Stimulated activated CD8-positive, alpha-beta memory T cell treated with anti-CD3 and anti-CD28 coated beads, Interleukin-7, amount 100 ng/mL, for 1 hour (primary cell): ENCODE measurements at places on chromosomes 6 and 20.

GRCh38 chr20:528923-529604 is 14.5 kb downstream of the CSNK2A1 start:
- DNase-seq: no peak

GRCh38 chr20:47055699-47056369 is 161.2 kb downstream of the EYA2 start:
- no peak for DNase-seq

DNA sequence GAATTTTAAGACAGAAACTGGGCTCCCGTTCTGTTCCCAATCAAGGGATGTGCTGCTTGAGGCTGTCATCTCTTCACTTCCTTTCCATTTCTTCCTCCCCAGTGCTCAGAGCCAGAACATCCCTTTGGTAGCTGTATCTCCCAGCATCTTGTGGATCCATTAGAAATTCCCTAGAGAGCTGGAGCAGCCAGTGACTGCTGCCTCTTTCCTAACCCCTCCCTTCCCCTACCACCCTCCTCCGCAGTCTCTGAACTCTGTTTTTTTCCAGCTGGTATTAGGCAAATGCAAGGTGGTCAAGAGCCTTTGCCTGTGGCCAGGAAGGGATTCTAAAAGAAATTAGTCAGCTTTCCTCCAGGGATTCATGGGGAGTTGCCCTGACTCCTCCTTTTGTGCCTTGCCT is 208.0 kb downstream of the EYA2 start:
- no peak for DNase-seq

DNA sequence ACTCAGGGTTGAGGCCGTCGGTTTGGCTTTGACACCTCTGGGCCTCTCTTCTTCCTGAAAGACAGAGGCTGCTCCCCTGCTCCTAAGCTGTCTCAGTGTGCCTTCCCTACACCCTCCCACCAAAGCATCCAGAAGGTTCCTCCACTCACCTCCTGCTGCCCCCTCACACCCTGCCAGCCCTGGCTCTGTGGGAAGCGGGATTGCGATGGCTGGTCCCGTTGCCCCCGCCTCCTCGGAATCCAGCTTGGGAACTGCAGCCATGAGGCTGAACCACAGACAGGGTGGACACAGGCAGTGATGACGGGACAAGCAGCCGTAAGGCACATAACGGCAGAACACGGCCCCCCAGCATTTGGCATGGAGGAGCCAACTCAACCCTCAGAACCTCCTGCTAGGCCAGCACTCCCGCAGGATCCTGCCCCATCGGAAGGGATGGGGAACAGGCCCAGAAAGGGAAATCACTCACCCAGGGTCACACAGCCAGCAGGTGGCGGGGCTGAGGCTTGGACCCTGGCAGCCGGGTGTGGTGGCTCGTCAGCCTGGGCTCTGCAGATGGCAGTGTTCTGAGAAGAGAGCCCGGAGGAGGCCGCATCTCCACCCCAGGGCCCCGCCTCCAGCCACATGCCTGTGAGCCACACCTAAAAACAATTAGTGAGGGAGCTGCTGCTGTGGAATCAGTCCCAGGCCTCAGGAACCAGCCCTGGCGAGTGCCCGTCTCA is 139.6 kb downstream of the PHACTR3 start:
- DNase-seq: no peak

- no peak for DNase-seq
Observed at GRCh38 chr6:108739496-108740330, 108.5 kb upstream of the ARMC2 start.

DNA sequence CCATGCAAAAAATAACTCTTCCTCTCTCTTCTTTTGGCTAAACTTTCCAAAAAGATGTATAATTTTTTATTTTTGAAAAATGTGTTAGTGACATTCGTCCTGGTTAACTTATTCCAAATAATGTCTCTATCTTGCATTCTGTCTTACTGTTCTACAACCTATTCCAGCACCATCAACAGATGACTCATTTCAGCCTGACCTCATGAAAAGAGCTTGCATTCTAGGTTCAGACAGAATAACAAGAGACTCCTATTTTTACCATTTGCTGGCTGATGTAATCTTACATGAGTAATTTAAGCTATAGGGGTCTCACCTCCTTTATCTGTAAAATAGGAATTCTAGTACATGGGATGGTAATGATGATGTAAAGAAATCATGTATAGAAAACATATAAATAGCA is 109.0 kb downstream of the FUT9 start:
- no peak for DNase-seq

DNA sequence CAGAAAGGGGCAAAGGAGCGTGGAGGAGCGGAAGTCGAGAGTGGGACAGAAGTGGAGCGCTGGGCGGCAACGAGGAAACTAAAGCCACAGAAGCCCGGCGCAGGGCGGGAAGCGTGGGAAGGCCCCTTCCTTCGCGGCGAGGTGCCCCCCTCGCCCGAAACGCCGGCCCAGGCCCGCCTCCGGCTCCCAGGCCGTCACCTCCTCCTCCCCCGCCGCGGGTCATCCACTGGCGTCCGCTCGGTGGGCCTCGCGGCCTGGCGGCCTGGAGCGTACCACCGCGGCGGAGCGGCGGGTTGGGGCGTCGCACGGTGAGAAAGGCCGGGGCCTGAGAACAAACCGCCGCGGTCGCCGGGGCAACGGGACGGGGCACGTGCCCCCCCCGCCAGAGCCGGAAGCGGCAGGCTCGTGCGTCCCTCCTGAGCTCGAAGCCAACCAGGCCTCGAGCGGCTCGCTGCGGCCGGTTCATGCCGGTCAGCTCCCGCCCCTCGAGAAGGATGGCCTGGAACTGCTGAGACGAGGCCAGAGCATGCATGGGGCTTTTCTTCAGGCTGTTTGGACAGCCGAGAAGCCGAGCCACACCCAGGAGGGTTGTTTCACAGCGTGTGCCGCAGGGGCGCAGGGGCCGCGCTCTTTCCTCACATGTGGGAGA is at the start of gene TCP11:
Gene TCP11, minus strand, starts transcription at position 333 of the 649 bp plus-strand sequence. CDS start 469 bp downstream, outside the sequence.
- no peak for DNase-seq

DNA sequence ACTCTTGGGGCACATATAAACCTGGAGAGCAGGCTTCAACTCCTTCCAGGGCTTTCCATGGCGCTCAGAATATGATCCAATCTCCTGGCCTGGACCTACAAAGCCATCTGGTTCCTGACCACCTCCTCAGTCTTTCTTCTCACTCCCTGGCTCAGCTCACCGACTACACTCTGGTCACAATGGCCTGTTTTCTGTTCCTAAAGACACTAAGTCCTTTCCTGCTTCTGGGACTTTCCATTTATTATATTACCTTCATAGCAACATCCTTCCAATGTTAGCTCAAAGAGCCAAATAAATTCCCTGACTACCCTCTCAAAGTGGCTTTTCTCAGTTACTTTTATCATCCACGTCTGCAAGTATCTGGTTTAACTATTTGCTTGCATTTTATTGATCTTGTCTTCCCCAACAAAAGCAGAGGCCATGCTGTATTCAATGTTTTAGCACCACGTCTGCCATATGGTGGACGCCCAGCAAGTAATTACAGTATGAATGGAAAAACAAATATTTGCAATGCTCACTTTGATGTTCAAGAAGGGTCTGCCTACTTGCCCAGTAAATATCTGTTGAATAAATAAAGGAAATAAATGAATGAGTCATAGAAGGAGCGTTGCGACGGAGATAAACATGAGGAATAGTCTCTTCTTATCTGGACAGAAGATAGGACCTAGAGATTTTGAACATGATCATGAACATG is 328.4 kb downstream of the ESR1 start:
- DNase-seq: no peak

DNA sequence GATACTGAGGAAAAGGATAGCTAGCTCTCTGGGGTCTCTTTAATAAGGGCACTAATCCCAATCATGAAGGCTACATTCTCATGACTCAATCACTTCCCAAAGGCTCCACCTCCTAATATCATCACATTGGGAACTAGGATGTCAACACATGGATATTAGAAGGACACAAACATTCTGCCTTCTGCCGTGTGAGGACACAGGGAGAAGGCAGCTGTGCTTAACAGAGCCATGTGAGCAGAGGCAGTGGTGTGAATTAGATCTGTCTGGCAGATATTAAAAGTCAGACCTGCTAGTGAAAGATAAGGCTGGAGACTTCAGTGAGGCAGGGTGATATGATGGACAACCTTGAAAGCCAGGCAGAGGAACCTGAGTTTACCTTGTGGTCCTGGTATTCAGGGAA is 341.9 kb downstream of the ARHGAP18 start:
- DNase-seq: no peak

DNA sequence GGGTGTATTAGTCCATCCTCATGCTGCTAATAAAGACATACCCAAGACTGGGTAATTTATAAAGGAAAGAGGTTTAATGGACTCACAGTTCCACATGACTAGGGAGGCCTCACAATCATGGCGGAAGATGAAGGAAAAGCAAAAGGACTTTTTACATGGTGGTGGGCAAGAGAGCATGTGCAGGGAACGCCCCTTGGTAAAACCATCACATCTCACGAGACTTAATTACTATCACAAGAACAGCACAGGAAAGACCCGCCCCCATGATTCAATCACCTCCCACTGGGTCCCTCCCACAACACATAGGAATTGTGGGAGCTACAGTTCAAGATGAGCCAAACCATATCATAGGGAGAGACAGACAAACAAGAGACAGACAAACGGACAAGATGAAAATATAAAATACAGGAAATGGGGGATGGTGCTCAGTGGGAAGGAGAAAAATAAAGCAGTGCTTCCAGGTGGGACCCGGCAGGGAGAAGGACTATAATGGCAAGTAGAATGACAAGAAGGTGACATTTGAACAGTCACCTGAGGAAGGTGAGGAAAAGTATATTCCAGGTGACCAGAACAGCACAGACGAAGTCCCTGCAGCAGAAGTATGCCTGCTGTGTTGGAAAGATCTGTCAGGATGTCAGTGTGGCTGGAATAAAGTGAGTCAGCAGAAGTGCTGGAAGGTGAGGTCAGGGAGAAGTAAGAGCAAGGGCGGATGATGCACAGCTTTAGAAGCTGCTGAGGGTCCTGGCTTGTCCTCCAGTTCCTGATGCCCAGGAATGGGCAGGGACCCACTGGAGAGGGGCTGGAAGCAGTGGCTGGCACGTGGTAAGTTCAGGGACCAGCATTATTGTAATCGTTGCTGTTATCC is 61.1 kb downstream of the SLC2A10 start:
- no peak for DNase-seq

DNA sequence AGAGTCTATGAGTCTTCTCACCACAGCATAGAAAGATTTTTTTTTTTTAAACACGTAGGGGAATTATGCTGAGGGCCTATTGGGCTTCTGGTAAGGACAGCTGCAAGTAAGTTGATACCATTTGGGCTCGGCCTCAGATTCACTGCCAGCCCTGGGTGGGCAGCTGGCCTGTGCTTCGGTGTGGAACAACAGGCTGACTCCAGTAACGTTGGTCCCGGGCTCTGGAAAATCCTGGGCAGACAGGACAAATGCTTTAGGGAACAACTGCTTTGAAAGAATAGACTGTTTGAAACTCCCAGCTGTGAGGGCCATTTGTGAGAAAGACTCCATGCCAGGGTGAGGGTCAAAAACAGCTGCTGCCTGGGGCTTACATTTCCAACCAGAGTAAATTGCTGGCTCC is 366.5 kb downstream of the QKI start:
- no peak for DNase-seq

- DNase-seq: no peak
Observed at GRCh38 chr20:17343656-17344452, 117.0 kb downstream of the PCSK2 start.

- DNase-seq: no peak
Observed at GRCh38 chr6:109475625-109476024, 7.4 kb downstream of the ZBTB24 start.

DNA sequence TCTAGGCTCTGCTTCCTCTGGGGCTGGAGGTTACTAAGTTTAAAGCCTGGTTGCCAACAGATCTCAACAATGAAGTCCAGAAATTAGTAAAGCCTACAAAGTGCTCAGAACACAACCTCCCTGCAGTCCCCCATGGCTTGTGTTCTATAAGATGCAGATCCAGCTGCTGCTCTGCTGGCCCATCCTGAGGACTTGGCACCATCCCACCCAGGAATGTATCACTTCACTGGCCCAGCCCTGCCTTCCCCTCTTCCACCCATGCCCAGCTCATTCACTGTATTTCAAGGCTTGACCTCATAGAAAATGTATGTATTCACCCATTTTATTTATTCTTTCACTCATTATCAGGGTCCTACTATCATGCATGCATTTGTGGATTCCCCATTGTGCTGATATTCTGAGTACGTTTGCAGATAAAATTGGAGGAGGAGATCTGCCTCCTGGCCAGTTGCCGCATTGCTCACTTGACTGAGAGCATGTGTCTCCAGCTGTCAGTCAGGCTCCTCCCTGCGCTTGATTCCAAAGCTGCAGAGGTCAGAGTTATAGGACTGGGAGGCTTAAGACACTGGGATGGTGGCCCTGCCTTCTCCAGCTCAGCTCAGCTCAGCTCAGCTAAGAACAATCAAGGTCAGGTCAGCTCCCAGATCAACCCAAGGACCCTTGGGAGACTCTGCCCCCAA is 104.8 kb downstream of the MAFB start:
- DNase-seq: no peak

DNA sequence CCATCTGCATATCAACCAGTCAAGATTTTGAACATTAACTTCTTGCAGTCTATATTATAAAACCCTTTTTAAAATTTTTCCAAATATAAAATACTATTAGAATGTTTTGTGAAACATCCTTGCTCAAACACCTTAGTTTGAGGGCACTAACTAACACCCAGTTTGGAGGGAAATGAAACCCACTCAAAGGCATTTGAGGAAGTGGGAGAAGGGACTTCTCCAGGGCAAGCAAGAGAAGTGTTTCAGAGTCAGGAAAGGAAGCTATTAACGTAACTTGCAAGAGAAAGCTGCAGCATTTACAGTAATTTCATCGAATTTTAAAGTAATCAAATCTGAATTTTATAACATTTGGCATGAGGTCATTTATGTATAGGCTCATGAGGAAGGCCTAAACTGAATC is 21.3 kb downstream of the MTFR2 start:
- DNase-seq: no peak

- no peak for DNase-seq
Observed at GRCh38 chr6:14596410-14596809, 478.8 kb downstream of the CD83 start.

DNA sequence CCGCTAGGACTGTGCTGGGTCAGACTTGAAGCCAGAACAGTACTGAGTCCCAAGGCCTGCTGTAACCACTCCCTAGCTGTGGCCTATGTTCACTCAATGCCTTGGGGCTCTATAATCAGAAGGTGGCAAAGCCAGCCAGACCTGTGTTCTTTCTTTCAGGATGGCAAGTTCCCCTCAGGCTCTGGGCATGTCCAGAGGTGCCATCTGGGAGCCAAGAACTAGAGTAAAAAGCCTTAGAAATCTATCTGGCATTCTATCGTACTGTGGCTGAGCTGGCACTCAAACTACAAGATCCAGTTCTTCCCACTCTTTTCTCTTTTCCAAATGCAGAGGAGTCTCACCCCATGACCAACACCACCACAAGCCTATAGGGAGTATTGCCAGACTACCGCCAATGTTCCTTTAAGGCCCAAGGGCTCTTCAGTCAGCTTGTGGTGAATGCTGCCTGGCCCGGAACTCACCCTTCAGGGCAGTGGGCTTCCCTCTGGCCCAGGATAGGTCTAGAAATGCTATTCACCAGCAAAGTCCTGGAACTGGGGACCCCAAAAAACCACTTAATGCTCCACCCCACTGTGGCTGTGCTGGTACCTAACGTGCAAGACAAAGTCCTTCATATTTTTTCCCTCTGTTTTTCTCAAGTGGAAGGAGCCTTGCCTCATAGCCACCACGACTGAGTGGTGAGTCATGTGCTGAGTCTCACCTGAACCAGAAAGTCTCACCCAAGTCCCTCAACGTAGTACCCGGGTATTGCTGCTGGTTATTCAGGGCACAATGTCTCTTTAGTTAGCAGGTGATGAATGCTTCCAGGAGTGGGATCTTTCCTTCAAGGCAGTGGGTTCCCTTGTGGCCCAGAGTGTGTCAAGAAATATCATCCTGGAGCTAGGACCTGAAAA is 8.6 kb upstream of the SIRPB2 start:
- no peak for DNase-seq
